ENCODE measurements at places on chromosomes 3 and 15.

GRCh38 chr15:101092156-101092866, 159.5 kb downstream of the CHSY1 start:
- peak; percentile 86 for DNase-seq

- DNase-seq, result no peak
Measured at GRCh38 chr3:142243134-142243533, 17.7 kb upstream of the GK5 start.

DNA sequence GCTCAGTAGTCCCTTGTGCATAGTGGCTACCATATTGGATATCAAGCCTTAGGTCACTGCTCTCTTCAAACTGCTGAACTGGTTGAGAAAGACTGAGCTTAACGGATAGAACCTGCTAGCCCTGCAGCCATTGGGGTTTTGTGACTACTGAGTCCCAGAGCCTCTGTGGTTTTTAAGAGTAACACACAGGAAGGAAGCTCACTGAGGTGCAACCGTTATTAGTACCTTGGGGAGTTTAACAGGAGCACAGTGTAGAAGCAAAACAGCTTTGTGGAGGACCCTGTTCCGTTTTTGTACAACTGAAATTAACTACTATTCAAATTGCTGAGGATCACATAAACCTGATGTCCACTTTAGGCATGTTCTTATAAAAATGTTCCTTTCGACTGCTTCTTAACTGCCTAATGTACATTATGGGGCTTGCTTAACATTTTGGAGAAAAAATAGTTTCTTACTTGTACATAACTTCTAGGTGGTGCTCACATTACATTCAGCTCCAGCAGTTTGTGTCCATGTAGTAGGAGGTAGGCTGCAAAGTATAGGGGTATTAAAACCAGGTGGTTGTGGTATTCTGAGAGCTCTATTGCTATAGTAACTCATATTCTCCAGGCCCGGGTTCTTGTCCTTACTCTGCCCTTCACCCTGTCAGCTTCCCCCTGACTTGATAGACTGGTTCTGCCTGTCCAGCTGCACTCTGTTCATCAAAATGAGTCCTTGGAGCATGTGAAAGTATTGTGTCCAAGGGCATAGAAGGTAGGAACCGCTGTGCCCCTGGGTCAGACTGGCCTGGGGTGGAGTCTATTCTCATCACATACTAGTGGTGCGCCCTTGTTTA, 17.3 kb downstream of the PXK start:
- DNase-seq, result peak; percentile 30

DNA sequence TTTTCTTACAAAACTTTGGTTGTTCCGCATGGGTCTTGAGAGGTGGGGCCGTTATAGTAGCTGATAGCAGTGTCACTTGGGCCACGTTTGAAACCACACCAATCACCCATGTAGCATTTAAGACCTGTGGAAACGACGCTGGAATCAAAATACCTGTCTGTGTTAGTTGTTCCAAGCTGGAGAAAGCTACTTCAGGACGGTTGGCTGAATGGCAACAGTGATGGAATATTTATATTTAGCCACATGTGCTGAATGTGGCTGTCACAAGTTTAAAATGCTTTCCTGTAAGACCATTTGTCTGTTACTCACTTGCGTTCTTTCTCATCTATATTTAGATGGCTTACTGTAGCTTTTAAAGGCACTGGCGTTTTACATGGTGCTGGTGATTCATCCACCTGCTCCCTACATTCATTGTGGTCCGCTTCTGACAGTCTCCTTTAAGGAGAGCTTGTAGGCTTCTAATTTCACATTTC, 1.4 kb downstream of the DNAJA4 start:
- no peak for DNase-seq

- DNase-seq, result no peak
Measured at GRCh38 chr3:79111375-79112052, 656.3 kb downstream of the ROBO1 start.

DNA sequence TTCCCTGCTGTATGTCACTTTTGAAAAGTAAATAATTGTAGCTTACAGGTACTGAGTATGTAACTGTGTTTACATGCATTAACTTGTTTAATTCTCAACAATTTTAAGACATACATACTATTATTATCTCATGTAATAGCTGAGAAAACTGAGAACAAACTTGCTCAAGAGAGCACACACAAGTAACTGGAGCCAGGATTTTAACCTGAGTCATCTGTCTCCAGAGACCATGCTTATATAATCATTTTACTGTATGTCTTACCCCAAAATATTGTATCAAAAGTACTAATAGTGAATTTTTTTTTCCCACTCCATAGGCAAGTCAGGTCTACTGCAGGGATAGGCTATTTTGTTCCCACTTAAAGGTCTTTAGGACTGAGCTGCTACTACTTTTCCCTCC, 95.4 kb downstream of the FEZF2 start:
- no peak for DNase-seq

GRCh38 chr3:121493431-121493830, 52.4 kb downstream of the POLQ start:
- DNase-seq, result no peak

All from suppressor macrophage (primary cell).